ENCODE measurements at places on chromosomes 7 and 10. TPM values are rescaled to one million over a fixed set of nuclear protein-coding genes. Genes with fewer than 3 reads are reported as not detected.

Gene SPDYE1
- 0.53 TPM for polyA plus RNA-seq

Gene GLI3
- polyA plus RNA-seq, result 17.3 TPM

Gene TFPI2
- 13.9 TPM for polyA plus RNA-seq

Gene NUTM2A
- polyA plus RNA-seq, result 4.9 TPM

Gene ELN
- 73.5 TPM for polyA plus RNA-seq

Gene HNRNPH3
- 316 TPM for polyA plus RNA-seq

Data from right renal pelvis (tissue), 4 donors.